ENCODE measurements at places on chromosomes 3 and 15. TPM values are rescaled to one million over a fixed set of nuclear protein-coding genes. Genes with fewer than 3 reads are reported as not detected.

RFT1 gene
- total RNA-seq, result 7.0 TPM

SLITRK3 gene
- total RNA-seq, result 0.14 TPM

CAV3 gene
- total RNA-seq, result not detected

LRTM1 gene
- not detected for total RNA-seq

ARHGAP31 gene
- total RNA-seq, result 20.8 TPM

CD96 gene
- total RNA-seq, result 5.1 TPM

BCL2A1 gene
- total RNA-seq, result 7.5 TPM

TMEM108 gene
- total RNA-seq, result 0.41 TPM

TMEM115 gene
- 55.0 TPM for total RNA-seq

AHSG gene
- not detected for total RNA-seq

GRCh38 chr3:119894195-119894594 lies 112.3 kb downstream of the NR1I2 start:
- DNase-seq, result no peak

DNA sequence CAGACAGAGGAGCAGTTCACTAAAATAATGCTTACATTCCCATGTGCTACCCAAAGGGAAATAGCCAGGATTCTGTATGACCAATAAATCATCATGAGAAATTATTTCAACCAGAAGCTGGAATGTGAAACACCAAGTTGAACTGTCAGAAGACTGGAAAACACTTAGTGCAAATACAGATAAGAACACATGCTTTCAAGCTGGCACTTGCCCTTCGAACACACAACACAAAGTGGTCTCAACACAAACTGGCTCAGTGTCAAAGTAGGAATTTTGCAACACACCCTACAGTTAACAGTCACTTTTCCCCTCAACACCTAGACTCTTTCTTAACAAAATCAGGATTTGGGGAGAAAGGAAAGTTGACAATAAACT lies 1.3 kb downstream of the FSD2 start:
- no peak for DNase-seq

DNA sequence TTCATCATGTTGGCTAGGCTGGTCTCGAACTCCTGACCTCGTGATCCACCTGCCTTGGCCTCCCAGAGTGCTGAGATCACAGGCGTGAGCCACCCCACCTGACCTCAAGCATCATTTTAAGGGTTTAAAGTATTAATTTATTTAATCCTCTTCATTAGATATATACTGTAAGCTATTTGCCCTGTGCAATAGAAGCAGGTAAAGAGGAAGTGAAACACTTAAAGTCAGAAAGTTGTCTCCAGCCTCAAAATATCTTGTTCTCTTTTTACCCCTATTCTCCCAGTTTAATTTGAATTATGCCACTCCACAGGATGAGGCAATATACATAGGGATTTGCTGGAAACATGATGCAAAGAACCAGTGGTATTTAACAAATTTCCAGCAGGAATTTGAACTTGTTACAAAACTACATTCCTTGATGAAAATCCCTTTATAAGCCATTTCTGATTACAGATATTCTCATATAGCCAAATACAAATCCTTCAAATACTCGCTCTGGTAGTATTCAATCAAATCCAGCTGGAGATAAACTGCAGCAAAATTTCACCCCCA lies 2.0 kb downstream of the NDUFB5 start:
- no peak for DNase-seq

GRCh38 chr3:45676325-45677032 lies 12.7 kb upstream of the SACM1L start:
- no peak for DNase-seq

GRCh38 chr15:65420975-65421359 lies 1.8 kb downstream of the IGDCC4 start:
- DNase-seq, result no peak

- DNase-seq, result no peak
These were observed 440.9 kb downstream of the RBMS3 start for GRCh38 chr3:29721789-29722188.

DNA sequence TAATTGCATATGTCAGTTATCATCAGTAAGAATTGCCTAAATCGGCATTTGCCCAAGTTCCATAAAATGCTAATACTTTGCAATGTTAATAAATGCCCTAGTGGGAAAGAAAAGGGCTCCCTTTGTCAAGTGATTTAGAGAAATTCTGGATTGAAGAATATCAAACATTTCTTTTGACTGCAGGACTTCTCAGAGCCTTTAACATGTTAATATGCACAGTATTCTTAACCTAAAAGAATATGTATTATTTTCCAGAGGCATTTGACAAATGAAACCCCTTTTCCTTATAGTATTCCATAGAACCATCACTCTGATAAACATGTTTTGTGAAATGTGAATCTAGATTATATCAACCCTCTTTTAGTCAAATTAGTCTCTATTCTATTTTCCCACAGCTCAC lies 452.2 kb upstream of the WNT5A start:
- no peak for DNase-seq

- no peak for DNase-seq
These were observed 1060.2 kb downstream of the ROBO1 start for GRCh38 chr3:78707609-78708008.

- DNase-seq, result no peak
These were observed 32.5 kb upstream of the TMOD3 start for GRCh38 chr15:51796847-51797401.

DNA sequence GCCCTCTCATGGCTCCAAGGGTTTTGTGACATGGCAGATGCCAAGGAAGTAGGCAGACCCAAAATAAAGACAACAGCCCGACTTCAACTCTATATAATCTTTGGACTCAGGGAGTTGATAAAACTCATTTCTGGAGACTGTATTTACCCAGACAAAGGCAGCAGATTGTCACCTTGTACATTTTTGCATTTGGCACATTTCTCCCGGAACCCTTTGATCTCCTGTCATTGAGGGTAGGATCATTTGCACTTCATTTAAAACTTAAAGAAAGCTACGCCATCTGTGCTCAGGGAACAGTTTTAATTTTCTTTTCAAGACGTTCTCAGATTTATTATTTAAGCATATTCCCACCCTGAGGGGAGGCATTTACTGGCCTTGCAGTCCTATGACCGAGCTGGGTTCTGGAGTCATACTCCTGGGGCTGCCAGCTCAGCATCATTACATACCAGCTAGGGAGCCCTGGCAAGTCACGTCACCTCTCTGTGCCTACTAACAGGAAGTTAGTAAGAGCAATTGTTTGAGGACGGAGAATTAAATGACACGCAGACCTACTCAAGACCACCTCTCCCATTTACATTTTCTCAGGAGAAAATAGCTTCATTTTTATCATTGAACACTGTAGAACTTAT lies 5.9 kb downstream of the CDCP1 start:
- no peak for DNase-seq

- peak; percentile 43 for DNase-seq
These were observed 145.5 kb upstream of the UMPS start for GRCh38 chr3:124584552-124585391.

DNA sequence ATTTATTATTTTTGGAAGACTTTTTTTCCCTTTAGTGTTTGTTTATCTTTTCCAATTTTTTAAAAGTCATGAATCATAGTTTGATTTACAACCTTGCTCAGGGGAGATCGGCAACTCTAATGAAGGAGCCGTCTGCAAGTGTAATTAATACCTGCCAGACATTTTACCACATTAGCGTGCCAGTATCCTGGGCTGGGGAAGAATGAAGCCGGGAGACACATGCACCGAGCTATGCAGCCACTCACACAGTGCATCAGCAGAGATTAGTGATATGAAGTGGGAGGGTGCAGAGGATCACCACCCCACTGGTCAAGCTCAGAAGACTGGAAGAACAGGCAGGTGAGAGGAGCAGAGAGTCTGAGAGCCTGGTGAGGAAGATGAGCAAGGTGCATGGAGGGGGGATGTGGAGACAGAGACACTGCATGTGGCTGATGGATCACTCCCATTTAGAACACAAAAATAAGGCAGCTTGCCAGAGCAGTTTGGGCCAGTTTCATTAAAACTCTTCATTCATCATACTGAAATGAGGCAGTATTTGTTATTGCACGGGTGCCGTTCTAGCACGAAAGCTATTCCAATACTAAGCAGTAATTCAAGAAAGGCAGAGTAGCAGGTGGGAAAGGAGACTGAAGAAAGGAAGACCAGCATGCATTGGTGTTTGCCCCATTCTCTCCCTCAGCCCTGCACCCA lies 821.6 kb downstream of the TUSC7 start:
- no peak for DNase-seq

GRCh38 chr15:85600001-85600400 lies 194.7 kb downstream of the KLHL25 start:
- DNase-seq, result no peak

- DNase-seq, result no peak
These were observed 29.7 kb upstream of the SLMAP start for GRCh38 chr3:57726397-57726796.

GRCh38 chr3:77392181-77392580 lies 352.3 kb downstream of the ROBO2 start:
- DNase-seq, result no peak

DNA sequence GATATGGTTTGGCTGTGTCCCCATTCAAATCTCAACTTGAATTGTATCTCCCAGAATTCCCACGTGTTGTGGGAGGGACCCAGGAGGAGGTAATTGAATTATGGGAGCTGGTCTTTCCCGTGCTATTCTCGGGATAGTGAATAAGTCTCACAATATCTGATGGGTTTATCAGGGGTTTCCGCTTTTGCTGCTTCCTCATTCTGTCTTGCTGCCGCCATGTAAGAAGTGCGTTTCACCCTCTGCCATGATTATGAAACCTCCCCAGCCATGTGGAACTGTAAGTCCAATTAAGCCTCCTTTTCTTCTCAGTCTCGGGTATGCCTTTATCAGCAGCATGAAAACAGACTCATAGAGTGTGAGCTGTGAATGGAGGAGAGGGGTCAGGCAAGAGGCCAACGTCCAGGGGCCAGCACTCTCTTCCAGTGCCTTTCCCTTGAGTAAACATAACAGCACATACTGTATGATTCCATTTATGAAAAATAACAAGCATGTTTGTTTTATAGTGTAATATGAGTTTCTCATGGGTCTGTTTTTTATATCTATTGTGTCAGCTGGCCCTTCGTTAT lies 16.3 kb upstream of the LCTL start:
- no peak for DNase-seq

GRCh38 chr3:24933401-24933800 lies 438.8 kb upstream of the THRB start:
- DNase-seq, result no peak

GRCh38 chr3:66350601-66351000 lies 129.8 kb downstream of the SLC25A26 start:
- DNase-seq, result no peak

DNA sequence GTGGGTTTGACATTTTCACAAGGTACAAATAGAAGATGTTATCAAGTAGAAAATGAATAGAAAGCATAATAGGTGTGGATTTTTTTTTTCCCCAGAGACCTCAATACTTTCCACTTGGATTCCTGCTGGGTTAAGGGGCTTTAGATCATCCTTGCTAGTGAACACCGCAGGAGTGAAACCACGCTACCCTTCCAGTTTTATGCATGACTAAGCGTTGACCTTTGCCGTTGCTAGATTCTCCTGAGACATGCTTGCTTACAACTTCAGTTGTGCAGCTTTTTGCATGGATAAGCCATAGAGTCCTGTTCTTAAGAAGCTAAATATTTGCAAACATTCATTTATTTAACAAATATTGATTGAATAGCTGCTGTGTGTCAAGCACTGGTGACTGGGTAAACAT lies 299.7 kb upstream of the LMCD1 start:
- no peak for DNase-seq
